ENCODE measurements at places on chromosomes 3 and 15. TPM values are rescaled to one million over a fixed set of nuclear protein-coding genes. Genes with fewer than 3 reads are reported as not detected.
A peak's percentile ranks its signal among the peaks of the same experiment; 100 is the strongest.

Gene CLDN11
- 0.23 TPM for polyA plus RNA-seq

Gene IMPG2
- polyA plus RNA-seq, result 0.07 TPM

Gene IRAK2
- 2.8 TPM for polyA plus RNA-seq

Gene CHRNA7
- 1.4 TPM for polyA plus RNA-seq

Gene PLXNB1
- polyA plus RNA-seq, result 10.2 TPM

Gene ZNF148
- polyA plus RNA-seq, result 7.9 TPM

DNA sequence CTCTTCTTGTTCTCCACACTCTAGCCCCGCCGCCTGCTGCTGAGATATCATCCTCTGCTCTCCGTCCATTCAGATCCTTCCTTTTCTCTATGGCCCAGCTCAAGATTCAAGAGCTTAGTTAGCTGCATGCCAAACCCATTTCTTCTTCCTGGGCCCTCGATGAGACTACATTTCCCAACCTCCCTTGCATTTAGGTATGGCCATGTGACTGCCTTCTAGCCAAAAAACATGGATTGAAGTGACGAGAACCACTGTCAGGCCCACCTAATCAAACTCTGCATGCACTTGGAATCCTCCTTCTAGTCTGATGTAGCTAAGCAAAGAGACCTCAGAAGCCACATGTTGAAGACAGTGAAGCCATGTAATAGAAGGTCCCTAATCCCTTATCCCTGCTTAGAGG lies 308.2 kb downstream of the VPS13C start:
- DNase-seq, result no peak

- no peak for DNase-seq
Measured at GRCh38 chr15:37140531-37141058, 40.2 kb upstream of the MEIS2 start.

GRCh38 chr3:130259166-130259874 lies 86.2 kb upstream of the COL6A5 start:
- DNase-seq, result no peak

DNA sequence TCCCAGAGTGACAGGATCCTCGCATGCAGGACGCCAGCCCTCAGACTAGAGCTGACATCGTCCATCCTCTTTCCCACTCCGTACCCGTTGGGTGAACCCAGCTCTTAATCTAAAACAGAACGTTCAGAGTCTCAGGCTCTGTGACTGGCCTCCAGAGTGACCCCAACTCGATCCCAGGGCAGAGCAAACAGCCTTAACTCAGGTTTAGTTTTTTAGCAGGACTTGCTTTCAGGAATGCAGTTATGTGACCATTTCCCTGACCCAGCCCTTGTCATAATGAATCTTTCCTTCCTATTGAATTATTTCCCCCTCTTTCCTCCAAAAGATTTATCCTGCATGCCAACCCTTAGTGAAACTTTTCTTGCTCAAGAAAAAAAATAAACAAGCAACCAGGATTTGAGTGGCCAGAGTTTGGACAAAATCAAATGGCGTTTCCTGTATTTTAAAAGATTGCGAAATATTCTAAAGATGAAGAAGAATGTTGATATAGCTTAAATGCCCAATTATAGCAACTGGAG lies 47.8 kb upstream of the RARB start:
- no peak for DNase-seq

DNA sequence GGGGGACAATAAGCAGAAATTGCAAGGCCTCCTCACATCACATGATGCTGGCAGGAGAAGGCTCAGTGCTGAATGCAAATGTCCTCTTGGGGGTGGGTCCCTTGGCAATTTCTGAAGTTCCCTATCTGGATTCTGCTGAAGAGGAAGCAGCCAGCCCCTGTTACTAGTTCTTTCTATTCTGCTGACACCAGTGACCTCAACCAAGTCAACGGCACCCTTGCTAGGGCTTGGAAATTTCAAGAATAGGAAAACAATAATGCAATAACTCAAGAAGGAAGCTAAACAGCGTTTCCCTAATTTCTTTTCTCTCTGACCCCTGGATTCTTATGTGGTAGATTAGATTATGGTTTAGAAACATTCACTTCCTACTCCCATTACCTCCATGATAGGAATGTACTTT lies 46.2 kb upstream of the FOXP1 start:
- DNase-seq, result peak; percentile 64

GRCh38 chr3:9862391-9863057 lies 17.5 kb downstream of the CIDEC start:
- peak; percentile 89 for DNase-seq

- DNase-seq, result no peak
Measured at GRCh38 chr15:71496336-71496955, 313.9 kb upstream of the NR2E3 start.

DNA sequence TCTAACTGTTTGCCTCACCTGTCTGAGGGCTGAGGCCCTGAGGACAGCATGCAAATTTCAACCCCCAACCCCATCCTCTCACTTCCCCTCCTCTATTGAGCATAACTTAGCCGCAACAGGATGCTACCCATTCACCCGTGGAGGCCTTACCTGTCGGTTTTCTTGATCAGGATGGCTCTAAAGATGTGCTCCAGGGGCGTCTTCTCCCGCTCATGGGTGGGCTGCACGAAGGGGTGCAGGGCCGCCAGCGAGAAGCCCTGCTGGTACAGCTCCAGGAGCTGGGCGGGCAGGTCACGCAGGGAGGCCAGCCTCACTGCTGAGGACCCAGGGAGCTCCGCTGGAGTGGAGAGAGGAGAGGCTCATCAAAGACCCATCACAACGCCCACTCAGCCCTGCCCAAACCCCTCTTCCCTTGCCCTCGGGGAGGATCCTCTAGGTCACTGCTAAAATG lies 79.8 kb downstream of the RFTN1 start:
- no peak for DNase-seq

DNA sequence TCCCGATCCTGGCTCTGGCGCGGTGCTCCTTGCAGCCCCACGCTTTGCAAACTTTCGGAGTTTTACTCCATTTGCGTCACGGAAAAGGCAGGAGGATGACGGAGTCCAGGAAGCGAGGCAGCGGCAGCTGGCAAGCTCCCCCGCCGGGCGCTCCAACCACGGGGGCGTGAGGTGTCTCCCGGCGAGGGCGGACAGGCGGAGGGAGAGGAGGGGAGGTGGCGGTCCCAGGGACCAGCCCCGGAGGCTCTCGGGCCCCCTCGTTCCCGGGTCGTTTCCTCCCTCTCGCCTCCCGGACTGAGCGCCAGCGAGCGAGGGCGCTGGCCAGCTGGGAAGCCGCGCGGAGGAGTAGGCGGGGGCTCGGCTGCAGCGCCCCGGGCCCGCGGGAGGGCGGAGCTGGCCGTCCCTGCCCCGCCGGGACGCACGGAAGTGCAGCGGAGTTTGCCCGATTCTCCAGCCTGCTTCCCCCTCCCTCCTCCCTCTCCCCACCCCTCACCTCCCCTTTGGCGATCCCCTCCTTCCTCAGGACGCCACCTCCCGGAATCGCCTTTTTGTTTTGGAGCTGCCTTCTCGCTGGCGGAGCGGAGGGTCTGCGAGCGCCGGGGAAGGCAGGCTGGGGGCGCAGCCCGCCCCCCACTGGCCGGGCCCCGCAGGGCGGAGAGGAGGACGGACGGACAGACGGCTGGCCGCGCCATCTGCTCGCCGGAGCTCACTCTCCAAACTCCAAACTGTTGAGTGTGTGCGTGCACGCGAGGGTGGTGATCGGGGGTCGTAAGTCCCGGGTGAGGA lies at the start of gene SNX33:
TSS of gene SNX33 (plus strand) at position 543 of the 786 bp plus-strand sequence. CDS start 1,191 bp downstream, outside the sequence.
- peak; percentile 94 for DNase-seq

- peak; percentile 14 for DNase-seq
Measured at GRCh38 chr15:100108346-100108745, 233.4 kb downstream of the ADAMTS17 start.

DNA sequence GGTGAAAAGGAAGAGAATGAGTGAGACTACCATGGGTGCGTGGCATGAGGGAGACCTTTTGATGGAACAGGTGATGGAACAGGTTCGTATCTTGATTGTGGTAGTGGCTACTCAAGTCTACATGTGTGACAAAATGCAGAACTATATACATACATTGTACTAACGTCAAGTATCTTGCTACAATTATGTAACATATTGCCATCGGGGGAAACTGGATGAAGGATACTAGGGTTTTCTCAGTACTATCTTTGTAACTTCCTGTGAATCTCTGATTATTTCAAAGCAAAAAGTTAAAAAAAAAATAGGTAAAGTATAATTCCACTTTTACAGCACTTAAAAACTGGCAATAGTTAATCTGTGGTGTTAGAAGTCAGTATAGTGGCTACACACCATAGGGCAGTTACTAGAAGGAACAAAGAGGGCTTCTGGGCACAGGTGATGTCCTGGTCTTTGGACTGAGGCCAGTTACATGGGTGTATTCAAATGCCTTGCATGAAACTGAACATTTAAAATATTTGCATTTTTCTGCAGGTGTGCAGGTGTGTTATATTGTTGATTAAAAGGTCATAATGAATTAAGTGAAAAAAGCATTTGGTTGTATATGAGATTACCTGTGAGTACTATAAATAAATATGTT lies 61.4 kb downstream of the LRRK1 start:
- DNase-seq, result no peak

DNA sequence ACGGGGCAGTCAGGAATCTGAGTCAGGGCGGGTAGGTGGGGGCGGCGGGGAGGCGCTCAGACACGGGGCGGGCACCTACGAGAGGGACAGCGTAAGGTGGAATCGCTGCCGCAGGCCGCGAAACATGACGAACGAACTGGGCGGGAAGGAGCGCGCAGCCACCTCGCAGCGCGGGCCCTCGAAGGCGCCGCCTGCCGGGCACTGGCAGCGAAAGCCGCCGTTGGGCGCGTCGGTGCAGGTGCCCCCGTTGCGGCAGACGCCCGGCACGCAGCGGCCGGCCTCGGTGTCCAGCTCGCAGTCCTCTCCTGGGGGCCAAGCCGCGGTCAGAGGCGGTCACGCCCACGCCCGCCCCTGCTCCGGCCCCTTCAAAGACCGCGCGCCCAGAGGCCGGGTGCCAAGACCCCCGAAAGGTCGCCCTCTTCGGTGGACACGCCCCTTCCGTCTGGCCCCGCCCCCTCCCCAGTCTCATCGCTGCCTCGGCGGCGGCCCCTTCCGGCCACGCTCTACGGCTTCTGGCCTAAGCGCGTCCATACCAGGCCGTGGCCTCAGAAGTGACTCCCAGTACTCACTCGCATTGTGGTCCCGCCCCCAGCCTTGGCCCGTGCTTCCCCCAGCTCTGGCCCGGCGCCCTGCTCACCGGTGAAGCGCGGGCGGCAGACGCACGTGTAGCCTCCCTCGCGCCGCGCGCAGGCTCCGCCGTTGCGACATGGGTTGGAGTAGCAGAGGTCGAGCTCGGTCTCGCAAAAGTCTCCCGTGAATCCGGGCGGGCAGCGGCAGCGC lies 6.4 kb downstream of the CELSR3 start:
- peak; percentile 89 for DNase-seq

DNA sequence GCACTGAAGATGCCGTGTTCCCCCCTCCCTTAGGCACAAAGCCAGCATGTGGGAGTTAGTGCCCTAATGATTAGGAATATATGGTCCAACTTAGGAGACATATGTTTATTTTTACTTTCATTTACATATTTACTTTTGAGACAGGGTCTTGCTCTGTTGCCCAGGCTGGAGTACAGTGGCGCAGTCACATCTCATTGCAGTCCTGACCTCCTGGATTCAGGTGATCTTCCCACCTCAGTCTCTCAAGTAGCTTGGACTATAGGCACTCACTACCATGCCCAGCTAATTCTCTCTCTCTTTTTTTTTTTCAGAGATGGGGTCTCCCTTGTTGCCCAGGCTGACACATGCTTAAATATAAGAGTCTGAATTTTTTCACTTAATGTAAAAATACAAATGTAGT lies 51.6 kb upstream of the TBC1D23 start:
- DNase-seq, result no peak
